Activated CD8-positive, alpha-beta memory T cell treated with anti-CD3 and anti-CD28 coated beads, Interleukin-2, amount 50 U/mL, for 48 hours (primary cell): ENCODE measurements at places on chromosomes 7 and 10.

DNA sequence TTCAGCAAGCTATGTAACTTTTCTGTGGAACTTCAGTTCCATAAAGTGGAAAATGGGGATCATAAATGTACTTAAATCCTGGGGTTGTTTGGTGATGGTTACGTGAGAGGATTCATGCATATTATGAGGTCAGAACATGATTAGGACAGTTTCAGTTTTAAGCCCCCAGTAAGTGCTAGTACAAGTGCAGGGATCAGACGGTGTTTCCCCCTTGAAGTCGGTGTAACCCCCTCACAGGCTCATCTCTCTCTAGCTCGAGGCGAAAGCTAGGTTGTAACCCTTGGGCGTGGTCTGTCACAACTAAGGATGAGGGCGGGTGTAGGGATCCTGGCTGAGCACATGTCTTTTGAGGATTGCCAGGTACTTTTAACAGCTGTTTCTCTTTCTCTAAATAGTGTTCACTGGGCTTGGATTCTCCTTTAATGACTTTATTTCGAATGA lies 84.7 kb downstream of the SPAG6 start:
- DNase-seq, result no peak

DNA sequence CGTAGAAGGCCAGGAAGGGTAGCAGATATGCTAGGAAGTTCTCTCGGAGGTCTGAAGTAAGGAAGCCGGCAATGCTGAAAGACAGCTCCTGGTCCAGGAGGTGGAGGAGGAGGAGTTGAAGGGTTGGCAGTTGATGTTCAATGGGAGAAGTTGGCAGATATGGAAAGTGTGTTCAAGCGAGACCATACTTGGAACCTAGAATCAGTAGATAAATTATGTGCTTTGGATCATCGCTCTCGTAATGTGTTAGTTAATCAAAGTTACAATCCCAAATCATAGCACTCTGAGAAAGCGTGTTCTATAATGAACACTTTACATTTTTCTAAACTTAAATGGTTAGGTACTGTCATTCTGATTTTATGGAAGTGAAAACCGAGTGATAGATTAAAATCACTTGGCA lies 152.9 kb downstream of the CELF2 start:
- no peak for DNase-seq

- no peak for DNase-seq
Observed at GRCh38 chr7:98826387-98826786, 43.4 kb downstream of the TMEM130 start.

DNA sequence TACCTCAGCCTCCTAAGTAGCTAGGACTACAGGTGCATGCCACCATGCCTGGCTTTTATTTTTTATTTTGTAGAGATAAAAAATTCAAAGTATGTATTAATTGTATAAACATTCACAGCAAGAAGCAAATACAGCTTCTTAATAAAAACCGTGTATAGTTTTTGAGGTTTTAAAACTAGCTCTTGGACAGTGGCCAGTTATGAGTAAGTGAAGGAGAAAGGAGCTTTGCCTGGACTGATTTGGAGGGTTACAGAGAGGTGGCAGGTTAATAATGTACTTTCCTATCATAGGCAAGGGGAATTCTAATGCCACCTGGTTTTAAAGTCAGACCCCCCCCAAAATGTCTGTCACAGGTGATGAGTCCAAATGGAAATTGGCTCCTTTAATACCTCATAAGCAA lies 43.4 kb downstream of the ZNRF2 start:
- no peak for DNase-seq
